ENCODE measurements at places on chromosomes 6 and 20.

DNA sequence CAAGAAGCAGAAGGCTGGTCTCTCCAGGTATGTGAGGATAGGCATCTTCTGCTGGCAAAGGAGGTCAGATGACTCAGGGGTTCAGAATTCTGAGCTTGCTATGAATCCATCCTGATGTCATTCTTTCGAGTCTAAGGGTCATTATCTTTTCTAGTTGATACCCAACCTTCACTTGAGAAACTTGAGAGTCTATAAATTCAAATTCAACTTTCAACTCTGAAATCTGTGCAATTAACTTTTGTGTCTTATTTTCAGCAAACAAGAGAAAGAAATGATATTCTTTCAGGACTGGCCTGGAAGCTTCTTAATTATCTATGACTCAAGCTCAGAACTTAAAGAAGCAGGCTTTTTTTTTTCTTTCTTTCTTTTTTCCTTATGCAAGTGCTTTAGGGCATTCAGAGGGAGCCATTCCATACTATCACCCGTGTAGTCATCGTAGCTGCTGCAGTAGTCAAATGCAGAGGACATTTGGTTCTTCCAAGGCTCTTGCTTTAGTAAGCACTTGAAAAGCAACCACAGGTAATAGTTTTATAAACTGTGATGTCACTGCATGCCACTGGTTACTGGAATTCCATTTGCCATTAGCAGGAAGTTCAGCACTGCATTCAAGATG, 93.0 kb downstream of the ADTRP start:
- DNase-seq, result no peak

DNA sequence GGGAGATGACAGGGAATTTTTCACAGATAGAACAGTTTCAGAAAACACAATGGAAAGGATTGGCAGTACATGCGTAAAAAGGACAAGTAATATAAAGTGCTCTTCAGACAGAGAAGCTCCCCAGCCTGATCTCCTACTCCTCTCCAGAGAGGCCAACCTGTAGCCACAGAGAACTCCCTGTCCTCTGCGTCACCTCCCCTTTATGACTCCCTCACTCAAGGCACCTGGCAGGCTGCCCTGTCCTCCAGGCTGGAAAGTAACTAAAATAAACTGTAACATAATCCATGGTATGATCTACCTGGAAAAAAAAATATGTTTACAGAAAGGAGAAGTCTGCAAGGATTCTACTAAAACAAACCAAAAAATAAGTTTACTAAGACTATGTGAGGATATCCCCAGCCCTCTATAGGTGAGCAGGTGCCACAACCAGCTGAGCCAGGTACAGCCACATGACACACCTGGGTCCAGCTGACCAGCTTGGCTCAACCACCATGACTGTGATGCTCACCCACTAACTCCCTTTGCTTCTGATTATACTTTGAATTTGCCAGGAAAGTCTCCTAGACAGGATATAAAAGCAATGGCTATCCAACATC, 29.2 kb downstream of the MBOAT1 start:
- DNase-seq, result peak; percentile 99

- DNase-seq, result no peak
Observed at GRCh38 chr6:15264902-15265761, 19.3 kb downstream of the JARID2 start.

DNA sequence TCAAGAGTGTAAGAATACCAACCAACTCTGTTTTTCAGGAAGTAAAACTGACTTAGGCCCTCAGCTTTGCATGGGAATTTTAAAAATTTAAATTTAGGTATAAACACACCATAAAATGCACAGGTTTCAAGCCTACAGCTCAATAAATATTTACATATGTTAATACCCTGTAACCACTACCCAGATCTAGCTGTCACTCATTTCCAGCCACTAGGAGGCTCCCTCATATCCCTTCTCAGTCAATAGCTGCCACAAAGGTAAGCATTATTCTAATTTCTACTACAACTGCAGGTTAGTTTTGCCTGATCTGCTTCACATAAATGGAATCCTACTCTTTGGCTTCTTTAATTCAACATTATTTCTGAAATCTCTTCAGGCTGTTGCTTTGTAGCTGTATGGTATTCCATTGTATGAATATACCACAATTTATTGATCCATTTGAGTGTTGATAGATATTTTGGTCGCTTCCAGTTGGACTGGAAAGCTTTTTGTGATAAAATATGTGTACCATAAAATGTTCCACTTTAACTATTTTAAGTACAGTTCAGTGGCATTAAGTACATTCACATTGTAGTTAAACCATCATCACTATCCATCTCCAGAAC, 32.5 kb upstream of the MEI4 start:
- DNase-seq, result no peak

GRCh38 chr6:107423474-107423990, 35.8 kb downstream of the PDSS2 start:
- no peak for DNase-seq

GRCh38 chr6:151087861-151088598, 151.7 kb upstream of the AKAP12 start:
- no peak for DNase-seq

DNA sequence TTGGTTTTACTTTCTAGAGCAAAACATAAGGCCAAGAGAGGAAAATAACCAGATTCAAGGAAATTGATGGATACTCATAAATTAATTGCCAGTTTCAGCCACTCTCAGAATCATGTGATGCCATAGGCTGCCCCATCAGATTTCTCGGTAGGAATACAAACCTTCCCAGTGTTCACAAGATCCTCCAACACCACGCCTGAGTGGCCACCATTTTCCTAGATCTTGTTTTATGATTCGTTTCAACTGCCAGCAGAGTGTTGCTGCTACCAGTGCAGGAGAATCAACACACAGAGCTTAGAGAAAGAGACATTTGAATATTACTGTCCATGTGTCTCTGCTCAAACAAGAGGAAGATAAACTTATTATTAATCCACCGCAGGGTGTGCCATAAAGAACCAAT, 434.2 kb upstream of the CDH4 start:
- no peak for DNase-seq

GRCh38 chr6:122788663-122789181, 336 bp upstream of the SMPDL3A start:
- peak; percentile 82 for DNase-seq

- no peak for DNase-seq
Observed at GRCh38 chr6:69900869-69901268, 34.5 kb downstream of the COL19A1 start.

- DNase-seq, result no peak
Observed at GRCh38 chr6:167501831-167502385, 177.0 kb downstream of the TTLL2 start.

GRCh38 chr6:57329933-57330332, 12.5 kb downstream of the PRIM2 start:
- no peak for DNase-seq

- peak; percentile 96 for DNase-seq
Observed at GRCh38 chr6:40912158-40912946, 126.7 kb downstream of the UNC5CL start.

- peak; percentile 44 for DNase-seq
Observed at GRCh38 chr6:109073344-109074132, 21.1 kb downstream of the SESN1 start.

GRCh38 chr20:62603021-62603906, 39.0 kb upstream of the SLCO4A1 start:
- peak; percentile 62 for DNase-seq

Data from NCI-H2029 treated with DMSO at 0.1 percent for 48 hours (cell line).